Putamen (tissue), 1 donor: ENCODE measurements at places on chromosomes 2 and 18.

GRCh38 chr18:29160170-29160569 is 983.2 kb upstream of the CDH2 start:
- DNase-seq = no peak

DNA sequence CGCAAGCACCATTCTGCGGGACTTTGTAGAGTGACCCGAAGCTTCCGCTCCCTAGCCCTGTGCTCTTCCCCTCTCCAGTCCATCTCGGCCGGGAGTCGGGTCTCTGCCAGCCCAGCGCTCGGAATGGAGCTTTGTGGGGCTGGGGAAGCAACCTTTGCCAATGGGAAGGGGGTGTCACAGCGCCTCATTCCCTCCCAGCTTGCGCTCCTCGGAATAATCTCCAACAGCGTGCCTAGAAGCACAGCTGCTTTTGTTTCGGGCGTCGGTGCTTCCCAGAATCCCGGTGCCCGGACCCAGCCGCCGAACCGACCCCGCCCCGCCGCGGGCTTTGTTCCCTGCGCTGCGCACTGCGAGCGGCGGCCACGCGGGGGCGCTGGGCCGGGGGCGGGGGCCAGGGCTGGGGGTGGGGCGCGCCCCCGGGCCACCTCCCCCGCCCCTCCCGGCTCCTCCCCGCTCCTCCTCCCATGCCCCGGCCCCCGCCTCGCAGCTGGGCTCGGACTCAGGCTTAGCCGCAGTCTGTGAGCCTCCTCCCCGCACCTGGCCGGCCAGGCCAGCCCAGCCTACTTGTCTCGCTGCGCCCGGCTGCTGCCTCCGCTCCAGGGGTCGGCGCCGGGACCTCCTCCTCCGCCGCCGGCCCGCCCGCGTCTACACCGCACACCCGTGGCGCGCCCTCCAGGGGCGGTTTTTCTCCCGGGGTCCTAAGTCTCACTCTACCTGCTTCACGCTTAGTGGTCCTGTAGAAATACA is 77.7 kb upstream of the SMAD2 start:
- no peak for DNase-seq

DNA sequence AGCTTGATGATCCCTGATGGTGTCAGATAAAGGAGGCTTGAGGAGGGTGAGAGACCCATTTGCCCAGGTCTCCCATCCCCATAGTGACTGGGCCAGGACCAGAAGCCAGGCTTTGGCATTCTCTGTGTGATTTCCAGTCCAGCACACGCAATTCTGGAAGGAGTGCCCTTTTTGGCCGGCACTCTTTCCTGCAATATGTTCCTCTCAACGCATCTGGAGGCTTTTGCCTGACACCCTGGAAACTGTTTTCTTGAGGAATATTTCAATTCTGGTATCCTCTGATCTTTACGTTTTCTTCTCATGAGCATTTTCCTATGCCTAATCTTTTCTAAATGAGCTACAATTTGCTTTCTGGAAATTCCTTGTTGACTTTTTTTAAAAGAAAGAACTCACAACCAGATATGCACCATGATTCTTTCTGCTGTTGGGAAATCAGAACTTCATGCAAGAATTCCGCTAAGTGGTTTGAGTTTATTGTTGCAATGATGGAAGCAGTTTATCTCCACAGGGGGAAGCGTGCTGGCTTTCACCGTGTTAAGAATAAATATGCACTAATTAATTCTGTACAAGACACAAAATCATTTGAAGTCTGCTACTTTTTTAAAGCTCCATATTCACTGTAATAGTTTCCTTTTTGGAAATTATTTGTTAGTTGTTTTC is 143.7 kb downstream of the NAPG start:
- no peak for DNase-seq

DNA sequence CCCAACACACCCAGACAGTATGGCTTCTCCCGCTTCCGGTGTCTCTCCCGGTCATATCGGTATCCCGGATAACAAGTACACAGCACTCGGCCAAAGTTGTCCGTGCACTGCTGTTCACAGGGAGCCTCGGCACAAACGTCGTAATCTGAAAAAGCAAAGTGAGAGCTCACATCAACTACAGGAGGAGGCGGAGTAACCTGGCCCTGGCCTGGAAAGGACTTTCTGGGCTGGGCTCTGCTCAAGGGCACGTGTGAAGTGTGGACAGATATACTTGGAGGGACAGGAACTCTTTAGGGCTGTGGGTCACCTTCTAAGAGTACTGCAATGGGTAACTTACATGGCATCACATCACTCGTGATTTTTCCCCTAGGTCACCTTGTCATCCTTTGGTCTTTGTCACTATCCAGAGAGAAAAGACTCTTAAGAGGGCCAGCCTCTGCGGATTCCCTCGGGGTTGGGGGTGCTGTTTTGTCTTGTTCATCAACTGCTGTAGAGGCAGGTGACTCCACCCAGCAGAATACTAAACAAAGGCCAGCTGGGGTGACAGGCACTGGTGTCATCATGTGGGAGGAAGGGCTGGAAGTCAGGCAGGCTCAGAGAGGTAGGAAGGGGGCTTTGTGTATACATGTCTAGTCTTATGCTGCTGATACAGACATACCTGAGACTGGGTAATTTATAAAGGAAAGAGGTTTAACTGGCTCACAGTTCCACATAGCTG is 110.6 kb upstream of the LMAN1 start:
- DNase-seq = no peak

- DNase-seq = no peak
Observed at GRCh38 chr2:157246765-157247407, 10.6 kb upstream of the GALNT5 start.

DNA sequence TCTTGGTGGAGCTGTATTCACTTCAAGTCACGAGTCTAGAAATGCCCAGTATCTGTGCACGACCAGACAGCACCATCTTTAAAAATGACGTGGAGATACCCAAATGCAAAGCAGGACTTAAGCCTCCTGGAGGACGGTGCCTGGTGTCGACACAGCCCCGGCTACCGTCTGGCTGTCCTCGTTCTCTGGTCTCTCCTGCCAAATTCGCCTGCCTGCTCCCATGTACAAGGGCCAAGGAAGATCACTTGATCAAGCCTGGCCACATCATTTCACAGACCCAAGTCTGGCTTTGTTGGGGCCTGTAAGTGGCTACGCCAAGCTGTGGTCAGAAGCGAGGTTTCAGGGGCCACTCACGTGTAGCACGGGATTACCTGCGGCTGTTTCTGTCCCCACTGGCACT is 9.4 kb downstream of the ODC1 start:
- DNase-seq = no peak

GRCh38 chr2:229083606-229084340 is 187.3 kb downstream of the PID1 start:
- DNase-seq = no peak
